SW 1271 (cell line): ENCODE measurements at places on chromosomes 6 and 20.

GRCh38 chr6:139480356-139481165 lies 106.1 kb upstream of the CITED2 start:
- DNase-seq: no peak

DNA sequence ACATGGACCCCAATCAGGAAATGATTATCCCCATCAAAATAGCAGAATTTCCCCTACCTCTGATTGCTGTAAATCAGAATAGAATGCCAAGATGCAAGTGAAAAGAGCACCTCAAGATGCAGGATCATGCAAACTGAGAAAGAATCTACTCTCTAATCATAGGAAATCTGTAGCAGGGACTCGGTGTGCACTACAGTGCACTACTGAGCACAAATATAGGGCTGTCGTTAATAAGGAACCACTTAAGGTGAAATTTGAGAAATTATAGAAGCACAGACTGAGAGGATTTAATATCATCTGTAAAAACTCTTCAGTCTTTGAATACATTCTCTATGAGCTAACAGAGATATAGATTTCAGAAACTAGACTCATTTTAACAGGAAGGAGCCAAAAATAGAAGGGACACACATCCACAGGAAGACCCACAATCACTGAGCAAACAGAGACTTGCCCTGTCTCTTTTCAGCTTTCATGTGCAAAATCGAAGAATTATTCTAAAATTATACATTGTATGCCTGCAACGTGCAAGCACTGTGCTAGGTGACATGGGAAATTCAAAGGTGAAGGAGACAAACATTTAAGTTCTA lies 278.3 kb downstream of the HIVEP2 start:
- DNase-seq: no peak

GRCh38 chr6:46419576-46420002 lies 71.7 kb downstream of the RCAN2 start:
- DNase-seq: no peak

GRCh38 chr6:121932076-121932991 lies 467.1 kb upstream of the HSF2 start:
- no peak for DNase-seq

- DNase-seq: no peak
Observed at GRCh38 chr6:41732591-41733359, 2.6 kb downstream of the TFEB start.
